Foreskin keratinocyte (primary cell): ENCODE measurements at places on chromosomes 7 and 10. TPM values are rescaled to one million over a fixed set of nuclear protein-coding genes. Genes with fewer than 3 reads are reported as not detected.

SPDYE5 gene
- not detected in 2 replicates for total RNA-seq

PWWP2B gene
- 10.5 and 12.5 TPM in 2 replicates for total RNA-seq

FRA10AC1 gene
- total RNA-seq, result 8.0 and 9.4 TPM in 2 replicates

PTF1A gene
- not detected in 2 replicates for total RNA-seq

EEPD1 gene
- total RNA-seq, result 2.2 and 2.4 TPM in 2 replicates

IGFBP3 gene
- 0.58 and 0.63 TPM in 2 replicates for total RNA-seq

FKBP6 gene
- total RNA-seq, result not detected in 2 replicates

PHKG1 gene
- total RNA-seq, result 0.35 and 0.41 TPM in 2 replicates

CYP3A4 gene
- not detected in 2 replicates for total RNA-seq

TYW1B gene
- 1.1 and 1.4 TPM in 2 replicates for total RNA-seq

LIPN gene
- total RNA-seq, result not detected in 2 replicates

GSTO2 gene
- total RNA-seq, result 45.0 and 55.8 TPM in 2 replicates

ENO4 gene
- total RNA-seq, result 0.14 TPM in 1 of 2 replicates, not detected in the other

PLAU gene
- total RNA-seq, result 630 and 1,498 TPM in 2 replicates

IFIT1B gene
- not detected in 2 replicates for total RNA-seq

INPP5F gene
- 25.9 and 27.5 TPM in 2 replicates for total RNA-seq

GRM3 gene
- total RNA-seq, result not detected in 2 replicates

FAM204A gene
- total RNA-seq, result 76.5 and 84.3 TPM in 2 replicates

ANKRD2 gene
- 1.1 and 1.6 TPM in 2 replicates for total RNA-seq

CABCOCO1 gene
- not detected in 2 replicates for total RNA-seq

TDRD1 gene
- 0.11 TPM in 1 of 2 replicates, not detected in the other for total RNA-seq

CDC123 gene
- 118 and 125 TPM in 2 replicates for total RNA-seq

GRB10 gene
- 13.4 and 22.6 TPM in 2 replicates for total RNA-seq

ATG9B gene
- 0.18 and 0.31 TPM in 2 replicates for total RNA-seq

CALCR gene
- total RNA-seq, result not detected in 2 replicates

SSC4D gene
- 1.1 and 1.5 TPM in 2 replicates for total RNA-seq

SMKR1 gene
- total RNA-seq, result 0.48 and 0.56 TPM in 2 replicates

MALRD1 gene
- total RNA-seq, result 0.11 TPM in 1 of 2 replicates, not detected in the other

ADIRF gene
- 84.3 and 107 TPM in 2 replicates for total RNA-seq

MRLN gene
- total RNA-seq, result not detected in 2 replicates

UBE2H gene
- 50.2 and 55.0 TPM in 2 replicates for total RNA-seq

PPP1R9A gene
- not detected in 2 replicates for total RNA-seq
